ENCODE measurements at places on chromosomes 5 and 9. TPM values are rescaled to one million over a fixed set of nuclear protein-coding genes. Genes with fewer than 3 reads are reported as not detected.

Gene ETF1
- total RNA-seq = 179 TPM

Gene GTF3C4
- 9.0 TPM for total RNA-seq

Gene SLC34A3
- not detected for total RNA-seq

Gene ADGRV1
- 0.19 TPM for total RNA-seq

Gene TMEM174
- not detected for total RNA-seq

Gene TXN
- 253 TPM for total RNA-seq

Gene BARX1
- total RNA-seq = under 0.01 TPM

Gene PITX1
- 0.38 TPM for total RNA-seq

Gene TNPO1
- total RNA-seq = 383 TPM

Gene TEK
- total RNA-seq = 18.6 TPM

Gene FBXL7
- 2.3 TPM for total RNA-seq

Gene TNC
- total RNA-seq = 35.2 TPM
